ENCODE measurements at places on chromosomes 3 and 15.

GRCh38 chr3:72141264-72141663 lies 356.3 kb upstream of the PROK2 start:
- DNase-seq: no peak

DNA sequence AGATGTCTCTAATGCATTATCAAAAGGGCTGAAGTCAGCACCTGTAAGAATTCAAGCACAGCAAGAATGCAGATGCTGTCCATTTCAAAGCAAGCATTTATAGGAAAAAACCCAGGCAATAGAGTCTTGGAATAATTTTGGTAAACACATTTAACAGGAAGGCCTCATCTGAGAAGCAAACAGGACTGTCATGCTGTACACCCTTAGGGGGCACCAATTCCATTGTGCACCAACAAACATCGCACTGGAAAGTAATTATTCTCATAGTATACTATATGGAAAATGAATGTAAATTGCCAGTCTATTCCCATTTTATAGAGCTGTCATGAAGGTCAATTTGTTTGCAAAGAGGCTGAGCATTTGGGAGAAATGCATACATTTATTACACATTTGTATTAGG lies 247.3 kb upstream of the SUCLG2 start:
- no peak for DNase-seq

- DNase-seq: no peak
Measured at GRCh38 chr3:179719048-179719734, 66.4 kb downstream of the USP13 start.

DNA sequence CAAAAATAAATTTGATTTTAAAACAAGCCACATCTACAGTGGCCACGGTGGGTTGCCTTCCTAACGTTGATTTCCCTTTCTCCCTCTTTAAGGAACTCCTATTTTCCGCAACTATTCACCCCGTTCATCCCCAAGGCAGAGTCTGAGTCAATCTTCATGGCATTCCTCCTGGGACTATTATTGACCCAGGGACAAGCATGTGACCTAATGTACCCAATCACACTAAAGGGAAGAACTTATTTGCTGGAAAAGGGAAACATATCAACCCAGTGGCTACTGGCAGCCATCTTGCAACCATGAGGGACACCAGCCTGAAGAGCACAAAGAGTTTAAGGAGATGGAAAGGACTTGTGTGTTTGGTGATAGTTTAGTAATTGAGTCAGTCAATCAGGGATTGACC lies 55.4 kb upstream of the ARHGEF3 start:
- DNase-seq: no peak

GRCh38 chr15:45048794-45049631 lies 26.0 kb downstream of the SORD start:
- no peak for DNase-seq

GRCh38 chr15:93037820-93038705 lies 50.9 kb downstream of the RGMA start:
- no peak for DNase-seq

DNA sequence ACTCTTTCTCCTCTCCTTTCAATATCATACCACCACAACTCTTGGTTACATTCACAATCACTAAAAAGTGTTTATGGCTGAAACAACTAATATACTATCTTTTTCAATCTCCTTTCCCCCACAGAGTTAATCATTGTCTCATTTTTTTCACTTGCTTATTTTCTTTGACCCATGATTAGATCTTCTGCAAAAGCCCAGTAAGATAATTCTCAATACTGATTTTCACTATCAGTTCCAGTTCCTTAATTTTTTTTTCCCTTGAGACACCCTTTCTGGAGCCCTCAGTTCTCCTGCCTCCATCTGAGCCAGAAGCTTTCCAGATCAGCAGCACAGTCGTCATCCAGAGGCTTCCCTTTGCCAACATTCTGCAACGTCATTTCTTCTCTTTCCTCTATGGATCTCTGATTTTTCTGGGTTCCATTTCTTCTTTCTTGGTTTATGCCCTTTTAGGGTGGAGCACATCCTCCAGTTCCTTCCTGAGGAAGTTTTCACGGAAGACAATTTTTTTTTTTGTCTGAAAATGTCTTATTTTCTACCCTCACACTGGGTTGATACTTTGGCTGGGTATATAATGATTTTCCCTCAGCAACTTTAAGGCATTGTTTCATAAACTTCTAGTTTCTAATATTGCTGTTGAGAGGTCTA lies 88.7 kb upstream of the C15orf39 start:
- DNase-seq: no peak

GRCh38 chr15:64146520-64146884 lies 5.0 kb upstream of the SNX22 start:
- no peak for DNase-seq

DNA sequence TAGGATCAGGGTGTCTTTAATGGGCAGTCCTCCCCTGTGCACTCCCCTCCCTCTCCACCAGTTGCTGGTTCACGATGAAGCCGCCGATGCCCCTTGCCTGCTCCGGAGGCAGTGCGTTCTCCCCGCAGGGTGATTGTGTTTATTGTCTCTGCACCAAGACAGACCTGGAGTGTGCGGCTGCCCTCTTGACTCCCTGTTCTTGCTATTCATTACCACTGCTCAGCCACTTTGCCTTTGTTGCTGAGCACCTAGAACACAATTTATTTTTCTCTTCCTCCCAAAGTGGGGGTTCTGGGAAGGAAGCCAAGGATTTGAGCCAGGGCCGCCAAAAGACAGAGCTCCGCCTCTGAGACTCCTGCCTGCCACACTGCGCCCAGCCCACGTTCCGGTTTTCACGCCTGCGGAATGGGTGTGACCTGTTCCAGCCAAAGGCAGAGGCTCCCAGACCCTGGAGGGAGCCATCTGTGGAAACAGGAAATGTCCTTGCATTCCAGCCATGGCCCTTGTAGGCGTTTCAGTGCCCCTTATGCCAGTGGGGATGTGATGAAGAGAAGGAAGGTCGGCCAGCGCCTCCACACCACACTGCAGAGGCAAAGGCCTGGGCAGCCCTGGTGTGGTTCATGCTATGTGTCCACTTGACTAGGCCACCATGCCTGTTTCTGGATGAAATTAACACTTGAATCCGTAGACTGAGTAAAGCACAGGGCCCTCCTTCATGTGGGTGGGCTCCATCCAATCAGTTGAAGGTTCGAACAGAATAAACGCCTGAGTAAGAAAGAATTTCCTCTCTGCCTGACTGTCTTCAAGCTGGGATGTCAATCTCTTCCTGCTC lies 85.8 kb downstream of the HMG20A start:
- peak; percentile 82 for DNase-seq

- DNase-seq: no peak
Measured at GRCh38 chr3:64398476-64398875, 173.2 kb upstream of the PRICKLE2 start.

DNA sequence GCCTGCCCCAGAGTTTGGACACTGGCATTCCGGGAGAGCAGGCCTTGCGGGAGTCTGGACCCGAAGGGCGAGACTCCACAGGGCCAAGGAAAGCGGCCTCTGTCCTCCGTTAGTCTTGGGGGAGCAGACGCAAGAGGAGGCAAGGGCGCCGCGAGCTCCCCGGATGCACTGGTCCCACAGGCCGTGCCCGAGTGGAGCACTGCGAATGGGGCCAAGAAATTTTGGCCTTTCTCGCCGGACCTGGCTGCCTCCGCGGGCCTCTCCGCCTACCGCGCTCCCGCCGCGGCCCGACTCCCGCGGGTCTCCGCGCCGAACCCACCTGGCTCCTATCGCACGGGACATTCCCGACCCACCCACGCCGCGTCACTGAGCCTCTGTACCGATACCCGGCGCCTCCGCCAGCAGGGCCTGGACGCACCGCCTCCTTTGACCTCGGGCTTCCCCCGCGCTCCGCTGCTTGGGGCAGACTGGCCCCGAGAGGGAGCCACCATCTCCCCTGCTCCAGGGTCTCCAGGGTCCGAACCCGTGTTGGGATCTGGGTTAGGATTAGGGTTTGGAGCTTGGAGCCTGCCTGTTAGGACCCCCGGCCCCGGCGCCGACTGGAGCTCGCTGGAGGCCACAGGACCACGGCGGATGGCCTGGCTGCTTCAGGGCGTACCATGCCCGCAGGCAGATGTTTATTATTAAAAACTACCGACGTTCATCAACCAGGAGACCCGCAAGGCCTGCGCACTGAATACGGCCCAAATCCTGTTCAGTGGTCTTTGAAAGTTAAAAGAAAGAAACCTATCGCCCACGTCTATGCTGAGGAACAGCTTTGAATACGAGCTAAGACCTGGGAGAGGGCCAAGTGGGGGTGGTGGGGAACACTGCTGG lies 11.7 kb downstream of the SHOX2 start:
- no peak for DNase-seq

DNA sequence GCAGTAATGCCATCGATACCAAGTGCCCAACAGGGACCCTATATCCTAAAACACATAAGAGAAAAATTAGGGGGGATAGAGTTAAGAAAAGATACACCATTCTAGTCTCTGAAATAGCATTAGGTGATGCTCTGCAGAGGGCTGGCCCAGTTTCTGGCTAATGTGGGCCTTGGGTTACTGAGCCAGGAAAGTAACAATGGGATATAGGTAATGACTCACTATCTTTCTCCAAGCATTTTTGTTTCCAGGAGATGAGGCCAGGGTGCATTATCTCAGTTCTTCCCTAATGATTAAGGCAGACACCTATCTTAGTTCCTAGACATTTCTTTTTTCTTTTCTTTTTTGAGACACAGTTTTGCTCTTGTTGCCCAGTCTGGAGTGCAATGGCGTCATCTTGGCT lies 50.0 kb downstream of the PRKAR2A start:
- no peak for DNase-seq

Data from colonic mucosa (tissue), 4 donors.